ENCODE measurements at places on chromosomes 6 and 20.
A peak's percentile ranks its signal among the peaks of the same experiment; 100 is the strongest.

DNA sequence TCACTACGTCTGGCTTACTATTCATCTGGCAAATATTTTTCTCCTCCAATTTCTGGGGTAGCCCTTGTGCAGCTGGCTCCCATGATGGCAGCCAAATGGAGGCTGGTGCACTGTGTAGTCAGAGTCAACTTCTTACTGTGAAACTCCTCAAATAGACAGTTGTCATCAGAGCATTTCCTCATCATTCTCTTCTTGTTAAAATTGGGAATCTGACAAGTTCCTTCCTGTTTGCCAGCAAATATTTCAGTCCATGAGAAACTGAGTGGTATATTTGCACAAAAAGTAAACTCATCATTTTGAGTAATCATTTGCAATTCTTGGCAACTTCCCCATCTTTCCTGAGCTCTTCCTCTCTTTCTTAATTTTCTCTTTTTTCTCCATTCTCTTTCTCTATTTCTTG is 394.9 kb upstream of the RGS17 start:
- no peaks in the 10 kb centered on the region for H3K27me3 ChIP-seq
- H3K36me3 ChIP-seq = no peaks in the 10 kb centered on the region
- DNase-seq = no peak
- no peaks in the 10 kb centered on the region for H3K4me1 ChIP-seq

- peaks cover 17% of the 10 kb centered on the region for H3K4me1 ChIP-seq
- H3K27me3 ChIP-seq = no peaks in the 10 kb centered on the region
- peaks cover 11% of the 10 kb centered on the region for H3K36me3 ChIP-seq
- no peak overlapping the region for H3K27ac ChIP-seq
Observed at GRCh38 chr6:43666196-43666920, 21.2 kb downstream of the MRPS18A start.

GRCh38 chr6:125110056-125110455 is 43.5 kb upstream of the TPD52L1 start:
- DNase-seq = no peak
- H3K36me3 ChIP-seq = no peaks in the 10 kb centered on the region
- no peaks in the 10 kb centered on the region for H3K27me3 ChIP-seq
- H3K4me1 ChIP-seq = no peaks in the 10 kb centered on the region
- H3K4me3 ChIP-seq = no peak overlapping the region
- H3K27ac ChIP-seq = no peak overlapping the region

GRCh38 chr6:45226081-45226480 is 102.0 kb upstream of the RUNX2 start:
- H3K4me3 ChIP-seq = no peak overlapping the region
- no peaks in the 10 kb centered on the region for H3K27me3 ChIP-seq
- H3K27ac ChIP-seq = no peak overlapping the region
- DNase-seq = no peak

DNA sequence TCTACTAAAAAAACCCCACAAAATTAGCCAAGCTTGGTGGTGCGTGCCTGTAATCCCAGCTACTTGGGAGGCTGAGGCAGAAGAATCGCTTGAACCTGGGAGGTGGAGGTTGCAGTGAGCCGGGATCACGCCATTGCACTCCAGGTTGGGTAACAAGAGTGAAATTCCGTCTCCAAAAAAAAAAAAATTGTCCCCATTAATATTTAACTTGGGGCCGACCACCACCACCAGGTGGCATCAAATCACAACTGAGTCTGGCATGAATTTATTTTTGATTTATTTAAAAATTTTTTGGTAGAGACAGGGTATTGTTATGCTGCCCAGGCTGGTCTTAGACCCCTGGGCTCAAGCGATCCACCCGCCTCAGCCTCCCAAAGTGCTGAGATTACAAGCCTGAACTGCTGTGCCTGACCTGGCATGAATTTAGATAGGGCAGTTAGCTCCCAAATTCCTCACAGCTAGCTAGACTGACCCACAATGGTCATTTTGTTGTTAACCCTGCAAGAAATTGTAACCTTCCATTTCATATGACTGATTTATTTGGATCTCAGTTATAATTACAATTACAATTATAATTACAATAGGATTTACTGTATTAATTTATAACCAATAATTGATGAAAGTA is 17.1 kb upstream of the BEND3 start:
- no peaks in the 10 kb centered on the region for H3K4me1 ChIP-seq
- no peak overlapping the region for H3K4me3 ChIP-seq
- H3K27ac ChIP-seq = no peak overlapping the region
- DNase-seq = peak; percentile 33
- no peaks in the 10 kb centered on the region for H3K36me3 ChIP-seq
- no peaks in the 10 kb centered on the region for H3K27me3 ChIP-seq

All from CD4-positive, alpha-beta T cell (primary cell).